ENCODE measurements at places on chromosomes 6 and 20.

DNA sequence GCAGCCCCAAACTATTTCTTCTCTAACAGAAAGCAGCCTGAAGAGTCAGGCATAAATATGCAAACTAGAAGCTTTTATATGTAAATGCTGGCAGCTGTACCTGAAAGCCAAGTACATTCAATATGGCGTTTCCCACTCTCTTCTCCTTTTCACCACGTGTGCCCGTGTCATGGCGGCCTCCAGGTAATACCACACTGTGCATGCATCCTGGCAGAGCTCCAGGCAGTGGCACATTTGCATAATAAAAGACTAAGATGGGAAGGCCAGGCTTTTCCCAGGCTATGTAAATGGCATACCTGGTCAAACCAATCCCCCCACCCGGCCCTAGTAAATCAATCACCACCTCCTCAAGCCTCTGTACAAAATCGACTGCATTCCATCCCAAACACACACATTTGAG lies 120.6 kb downstream of the MMUT start:
- no peak for DNase-seq
- H3K27ac ChIP-seq, result no peak overlapping the region
- no peaks in the 10 kb centered on the region for H3K36me3 ChIP-seq
- H3K4me1 ChIP-seq, result no peaks in the 10 kb centered on the region
- H3K27me3 ChIP-seq, result no peaks in the 10 kb centered on the region

- peak overlapping the region; percentile 43 for H3K4me3 ChIP-seq
- DNase-seq, result no peak
- peaks cover 5% of the 10 kb centered on the region for H3K4me1 ChIP-seq
- no peak overlapping the region for H3K27ac ChIP-seq
- peaks cover 51% of the 10 kb centered on the region for H3K27me3 ChIP-seq
These were observed 3.7 kb upstream of the CST11 start for GRCh38 chr20:23456409-23456808.

DNA sequence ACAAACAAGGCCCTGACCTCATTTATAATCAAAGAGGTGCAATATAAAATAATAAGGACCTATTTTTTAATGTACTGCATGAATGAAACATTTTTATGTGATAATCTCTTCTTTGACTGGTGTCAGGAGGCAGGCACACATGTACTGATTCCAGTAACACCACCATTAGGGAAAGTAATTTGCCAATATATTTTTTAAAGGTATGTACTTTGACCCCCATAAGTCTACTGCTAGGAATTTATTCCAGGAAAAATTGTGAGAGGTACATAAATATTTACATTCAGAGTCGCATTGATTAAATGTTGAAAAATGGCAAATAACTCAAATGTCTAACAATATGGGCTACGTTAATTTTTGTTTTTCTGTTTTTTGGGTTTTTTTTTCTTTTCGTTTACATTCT lies 325.4 kb upstream of the PRDM1 start:
- H3K27me3 ChIP-seq, result peaks cover 6% of the 10 kb centered on the region
- H3K4me1 ChIP-seq, result no peaks in the 10 kb centered on the region
- no peak overlapping the region for H3K4me3 ChIP-seq

- H3K4me3 ChIP-seq, result no peak overlapping the region
- no peak overlapping the region for H3K27ac ChIP-seq
- H3K4me1 ChIP-seq, result peaks cover 4% of the 10 kb centered on the region
- no peaks in the 10 kb centered on the region for H3K27me3 ChIP-seq
These were observed 199.6 kb downstream of the ISM1 start for GRCh38 chr20:13420625-13421024.

DNA sequence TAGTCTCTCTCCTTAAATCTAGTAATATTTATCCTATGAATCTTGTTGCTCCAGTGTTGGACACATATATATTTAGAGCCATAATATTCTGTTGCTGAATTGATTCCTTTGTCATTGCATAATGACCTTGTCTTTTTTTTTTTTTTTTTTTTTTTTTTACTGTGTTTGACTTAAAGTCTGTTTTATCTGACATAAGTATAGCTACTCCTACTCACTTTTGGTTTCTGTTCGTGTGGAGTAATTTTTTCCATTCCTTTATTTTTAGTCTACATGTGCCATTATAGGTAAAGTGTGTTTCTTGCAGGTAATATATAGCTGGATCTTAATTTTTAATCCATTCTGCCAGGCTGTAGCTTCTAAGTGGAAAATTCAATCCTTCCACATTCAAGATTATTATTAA lies 166.5 kb downstream of the GMDS start:
- no peaks in the 10 kb centered on the region for H3K36me3 ChIP-seq
- H3K4me1 ChIP-seq, result peaks cover 12% of the 10 kb centered on the region
- no peak overlapping the region for H3K27ac ChIP-seq
- no peak overlapping the region for H3K4me3 ChIP-seq
- no peak for DNase-seq

GRCh38 chr6:155628306-155628705 lies 172.7 kb upstream of the NOX3 start:
- no peak overlapping the region for H3K27ac ChIP-seq
- no peaks in the 10 kb centered on the region for H3K36me3 ChIP-seq
- H3K4me1 ChIP-seq, result no peaks in the 10 kb centered on the region
- DNase-seq, result no peak
- H3K27me3 ChIP-seq, result no peaks in the 10 kb centered on the region
- no peak overlapping the region for H3K4me3 ChIP-seq

DNA sequence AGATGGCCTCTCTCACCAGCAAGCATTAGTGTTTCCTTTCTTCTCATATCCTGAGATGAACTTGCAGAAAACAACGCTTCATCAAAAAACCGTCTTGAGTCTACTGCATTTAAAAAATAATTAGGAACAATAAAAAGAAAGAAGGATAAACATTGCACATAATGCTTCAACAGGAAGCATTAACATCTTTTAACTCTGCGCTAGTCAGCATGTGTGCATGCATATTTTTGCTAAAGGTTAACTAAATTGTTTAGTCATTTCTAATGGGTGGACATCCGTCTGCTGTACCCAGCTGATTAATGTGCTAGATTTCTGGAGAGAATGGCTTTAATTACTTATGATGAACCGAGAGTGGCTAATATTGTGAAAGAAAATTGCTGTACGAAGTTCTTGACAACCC lies 349.3 kb downstream of the SOX4 start:
- no peak for DNase-seq
- no peaks in the 10 kb centered on the region for H3K4me1 ChIP-seq
- no peak overlapping the region for H3K4me3 ChIP-seq
- H3K27ac ChIP-seq, result no peak overlapping the region

DNA sequence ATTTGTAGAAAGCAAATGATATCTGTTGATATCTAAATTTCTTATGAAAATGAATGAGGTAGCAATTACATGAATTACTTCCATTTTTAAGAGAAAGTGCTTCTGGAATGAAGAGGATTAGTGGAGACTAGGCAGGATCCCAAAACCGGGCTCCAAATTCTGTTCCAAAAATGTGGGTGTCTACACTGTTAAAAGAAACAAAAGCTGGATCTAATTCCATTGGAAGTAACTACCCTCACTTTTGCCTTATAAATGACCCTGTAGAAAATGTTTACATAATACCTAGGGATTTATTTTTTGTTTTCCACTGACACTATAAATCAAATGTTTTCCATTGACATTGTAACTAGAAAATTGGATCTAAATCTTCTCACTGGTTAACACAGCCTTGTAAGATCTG lies 454.9 kb upstream of the JARID2 start:
- no peak overlapping the region for H3K4me3 ChIP-seq
- no peak overlapping the region for H3K27ac ChIP-seq
- H3K27me3 ChIP-seq, result peaks cover 6% of the 10 kb centered on the region
- H3K36me3 ChIP-seq, result no peaks in the 10 kb centered on the region
- DNase-seq, result no peak

DNA sequence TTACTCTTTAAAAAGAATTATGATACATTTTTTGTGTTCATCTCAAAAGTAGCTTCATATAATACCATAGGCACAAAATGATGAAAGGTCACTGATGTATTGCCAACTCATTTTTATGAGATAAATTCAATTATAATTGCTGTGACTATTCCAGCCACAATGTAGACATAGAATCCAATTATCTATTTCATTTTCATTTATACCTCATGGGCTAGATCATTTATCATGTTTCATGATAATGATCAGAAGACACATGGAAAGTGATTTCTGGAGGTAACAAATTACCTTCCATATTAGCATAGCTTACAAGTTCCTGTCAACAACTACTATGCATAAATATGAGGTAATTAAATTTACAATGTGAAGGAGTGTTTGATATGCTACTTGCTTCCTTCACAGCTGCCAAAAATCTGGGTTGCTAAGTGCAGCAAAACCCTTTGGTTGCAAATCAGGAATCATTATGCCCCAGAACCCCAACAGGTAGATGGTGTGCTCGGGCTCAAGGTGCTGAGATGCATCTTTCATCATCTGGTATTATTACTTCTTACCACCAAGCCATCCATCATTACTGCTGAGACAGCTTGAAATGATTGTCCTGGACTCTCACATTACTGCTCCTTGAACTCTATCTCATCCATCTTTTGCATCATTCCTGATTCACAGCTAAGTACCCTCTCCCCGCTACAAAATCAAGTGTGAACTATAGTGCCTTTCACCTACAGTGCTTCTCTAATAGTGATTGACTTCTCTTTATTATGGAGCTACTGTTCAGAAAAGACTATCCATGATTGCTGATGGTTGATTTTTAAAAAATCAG lies 306.0 kb upstream of the THEMIS start:
- no peaks in the 10 kb centered on the region for H3K36me3 ChIP-seq
- DNase-seq, result no peak
- H3K4me3 ChIP-seq, result no peak overlapping the region
- H3K4me1 ChIP-seq, result peaks cover 2% of the 10 kb centered on the region
- H3K27ac ChIP-seq, result no peak overlapping the region
- no peaks in the 10 kb centered on the region for H3K27me3 ChIP-seq

- H3K4me1 ChIP-seq, result peaks cover 27% of the 10 kb centered on the region
- no peak for DNase-seq
- no peaks in the 10 kb centered on the region for H3K27me3 ChIP-seq
- H3K27ac ChIP-seq, result peak overlapping the region; percentile 81
- peak overlapping the region; percentile 69 for H3K4me3 ChIP-seq
- no peaks in the 10 kb centered on the region for H3K36me3 ChIP-seq
These were observed 45.9 kb upstream of the TAB2 start for GRCh38 chr6:149271348-149272340.

DNA sequence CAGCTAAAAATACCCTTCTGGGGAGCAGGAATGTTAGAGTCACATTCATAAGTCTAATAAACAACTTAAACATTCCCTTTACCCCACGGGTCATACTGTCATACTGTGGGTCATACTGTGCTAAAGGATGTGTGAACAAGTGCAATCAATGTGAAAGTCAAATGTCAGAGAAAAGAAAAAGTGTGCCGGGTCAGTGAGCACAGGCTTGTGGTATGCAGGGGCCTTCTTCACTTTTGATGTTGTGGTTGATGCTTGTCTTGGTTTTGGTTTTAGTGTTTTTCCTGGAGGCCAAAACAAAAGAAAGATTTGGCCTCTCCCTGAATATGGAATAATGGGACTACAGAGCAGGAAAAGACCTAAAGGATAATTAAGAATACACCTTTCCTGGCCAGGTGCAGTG lies 267.9 kb upstream of the PLN start:
- no peak for DNase-seq
- H3K4me1 ChIP-seq, result peaks cover 4% of the 10 kb centered on the region
- H3K4me3 ChIP-seq, result no peak overlapping the region
- no peak overlapping the region for H3K27ac ChIP-seq
- no peaks in the 10 kb centered on the region for H3K36me3 ChIP-seq
- H3K27me3 ChIP-seq, result peaks cover 46% of the 10 kb centered on the region

GRCh38 chr6:44332585-44332984 lies 9.9 kb upstream of the SPATS1 start:
- DNase-seq, result no peak
- H3K4me1 ChIP-seq, result no peaks in the 10 kb centered on the region
- peaks cover 67% of the 10 kb centered on the region for H3K27me3 ChIP-seq
- H3K27ac ChIP-seq, result no peak overlapping the region

- H3K36me3 ChIP-seq, result no peaks in the 10 kb centered on the region
- H3K4me1 ChIP-seq, result peaks cover 3% of the 10 kb centered on the region
- H3K27ac ChIP-seq, result no peak overlapping the region
- H3K4me3 ChIP-seq, result no peak overlapping the region
- no peak for DNase-seq
These were observed 237.8 kb upstream of the PMEPA1 start for GRCh38 chr20:57947421-57948179.

- H3K36me3 ChIP-seq, result no peaks in the 10 kb centered on the region
- no peak for DNase-seq
- no peaks in the 10 kb centered on the region for H3K4me1 ChIP-seq
- H3K27ac ChIP-seq, result no peak overlapping the region
- H3K4me3 ChIP-seq, result no peak overlapping the region
These were observed 619.0 kb downstream of the PHF3 start for GRCh38 chr6:64254558-64254957.

DNA sequence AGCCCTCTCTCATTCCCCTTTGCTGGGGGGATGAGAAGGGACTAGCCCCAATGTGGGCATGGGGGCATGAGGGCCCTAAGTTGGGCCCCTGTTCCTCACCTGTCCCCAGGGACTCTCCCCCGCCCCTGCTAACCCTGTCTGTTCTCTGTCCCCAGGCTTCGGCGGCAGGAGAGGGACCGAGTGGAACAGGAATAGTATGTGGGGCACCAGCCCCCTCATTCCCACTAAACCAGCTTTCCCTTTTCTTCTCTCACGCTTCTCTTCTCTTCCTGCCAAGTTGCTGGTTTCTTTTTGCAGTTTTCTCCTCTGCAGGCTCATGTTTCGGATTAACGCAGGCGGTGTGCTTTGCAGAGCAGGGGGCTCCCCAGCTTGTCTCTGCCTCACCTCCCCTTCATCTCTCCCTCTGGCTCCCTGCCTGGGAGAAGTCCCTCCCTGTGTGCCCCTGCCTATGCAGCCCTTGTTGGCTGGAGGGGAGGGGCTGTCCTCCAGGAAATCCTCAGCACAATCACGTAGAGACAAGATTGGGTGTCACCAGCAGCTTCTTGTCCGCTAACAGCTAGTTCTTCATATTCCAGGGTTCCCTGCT lies 7.9 kb downstream of the TMEM63B start:
- DNase-seq, result no peak
- peak overlapping the region; percentile 90 for H3K27ac ChIP-seq
- H3K4me3 ChIP-seq, result peak overlapping the region; percentile 57
- no peaks in the 10 kb centered on the region for H3K27me3 ChIP-seq

DNA sequence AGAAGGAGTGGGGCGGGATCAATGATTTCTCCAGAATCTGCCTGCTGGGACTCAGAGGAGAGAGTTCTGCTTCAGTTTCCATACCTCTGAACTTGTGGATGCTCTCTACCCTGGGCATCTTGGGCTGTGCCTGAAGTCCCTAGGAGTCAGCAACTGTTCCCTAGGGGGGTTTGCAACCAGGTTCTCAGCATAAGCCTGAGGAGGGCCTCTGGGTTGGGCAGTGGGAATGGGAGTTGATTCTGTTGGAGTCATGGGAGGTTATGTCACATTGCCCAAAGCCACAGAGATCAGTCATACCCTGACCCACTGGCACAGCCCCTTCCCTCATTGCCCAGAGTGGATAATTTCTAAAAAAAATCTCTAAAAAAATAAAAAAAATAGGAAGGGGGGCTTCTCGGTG lies 47.4 kb downstream of the MOCS1 start:
- no peaks in the 10 kb centered on the region for H3K4me1 ChIP-seq
- H3K4me3 ChIP-seq, result no peak overlapping the region
- H3K27ac ChIP-seq, result no peak overlapping the region
- H3K36me3 ChIP-seq, result no peaks in the 10 kb centered on the region
- peaks cover 41% of the 10 kb centered on the region for H3K27me3 ChIP-seq

- H3K36me3 ChIP-seq, result peaks cover 4% of the 10 kb centered on the region
- no peak overlapping the region for H3K4me3 ChIP-seq
- no peaks in the 10 kb centered on the region for H3K4me1 ChIP-seq
- H3K27me3 ChIP-seq, result peaks cover 59% of the 10 kb centered on the region
- no peak for DNase-seq
These were observed 147.7 kb upstream of the PHACTR3 start for GRCh38 chr20:59456342-59457279.

GRCh38 chr6:11493974-11494373 lies 43.6 kb upstream of the TMEM170B start:
- H3K36me3 ChIP-seq, result peaks cover 2% of the 10 kb centered on the region
- DNase-seq, result no peak
- no peaks in the 10 kb centered on the region for H3K4me1 ChIP-seq
- no peak overlapping the region for H3K27ac ChIP-seq
- no peak overlapping the region for H3K4me3 ChIP-seq
- H3K27me3 ChIP-seq, result no peaks in the 10 kb centered on the region

Measured in T-helper 17 cell (primary cell).